SK-N-DZ (cell line): ENCODE measurements at places on chromosomes 4 and X.

GRCh38 chrX:129649268-129650182 is 5.2 kb downstream of the APLN start:
- no peak for DNase-seq

DNA sequence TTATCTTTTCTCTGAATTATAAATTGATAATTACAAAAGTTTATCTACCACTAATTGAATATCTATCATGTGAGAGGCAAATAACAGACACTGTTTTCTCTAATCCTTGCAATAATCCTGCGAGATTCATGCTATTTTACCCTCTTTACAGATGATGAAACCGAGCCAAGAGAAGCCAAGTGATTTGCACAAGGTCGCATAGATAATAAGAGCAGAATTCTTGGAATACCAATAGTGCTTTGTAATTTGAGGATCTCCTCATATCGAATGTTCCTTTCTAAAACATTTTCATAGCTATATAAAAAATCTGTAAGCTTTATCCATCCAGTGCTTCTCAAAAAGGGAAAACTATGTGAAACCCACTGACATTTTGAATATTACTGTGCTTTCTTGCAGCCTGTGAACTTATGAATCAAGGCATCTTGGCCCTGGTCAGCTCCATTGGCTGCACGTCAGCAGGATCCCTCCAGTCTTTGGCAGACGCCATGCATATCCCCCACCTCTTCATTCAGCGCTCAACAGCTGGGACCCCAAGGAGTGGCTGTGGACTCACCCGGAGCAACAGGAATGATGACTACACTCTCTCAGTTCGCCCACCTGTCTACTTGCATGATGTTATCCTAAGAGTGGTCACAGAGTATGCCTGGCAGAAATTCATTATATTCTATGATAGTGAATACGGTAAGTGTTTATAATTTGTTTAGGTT is 743.8 kb upstream of the ATOH1 start:
- no peak for DNase-seq

- DNase-seq: no peak
Observed at GRCh38 chrX:102652031-102652688, 877 bp downstream of the GPRASP1 start.

GRCh38 chr4:168859888-168860694 is 150.0 kb downstream of the CBR4 start:
- no peak for DNase-seq

DNA sequence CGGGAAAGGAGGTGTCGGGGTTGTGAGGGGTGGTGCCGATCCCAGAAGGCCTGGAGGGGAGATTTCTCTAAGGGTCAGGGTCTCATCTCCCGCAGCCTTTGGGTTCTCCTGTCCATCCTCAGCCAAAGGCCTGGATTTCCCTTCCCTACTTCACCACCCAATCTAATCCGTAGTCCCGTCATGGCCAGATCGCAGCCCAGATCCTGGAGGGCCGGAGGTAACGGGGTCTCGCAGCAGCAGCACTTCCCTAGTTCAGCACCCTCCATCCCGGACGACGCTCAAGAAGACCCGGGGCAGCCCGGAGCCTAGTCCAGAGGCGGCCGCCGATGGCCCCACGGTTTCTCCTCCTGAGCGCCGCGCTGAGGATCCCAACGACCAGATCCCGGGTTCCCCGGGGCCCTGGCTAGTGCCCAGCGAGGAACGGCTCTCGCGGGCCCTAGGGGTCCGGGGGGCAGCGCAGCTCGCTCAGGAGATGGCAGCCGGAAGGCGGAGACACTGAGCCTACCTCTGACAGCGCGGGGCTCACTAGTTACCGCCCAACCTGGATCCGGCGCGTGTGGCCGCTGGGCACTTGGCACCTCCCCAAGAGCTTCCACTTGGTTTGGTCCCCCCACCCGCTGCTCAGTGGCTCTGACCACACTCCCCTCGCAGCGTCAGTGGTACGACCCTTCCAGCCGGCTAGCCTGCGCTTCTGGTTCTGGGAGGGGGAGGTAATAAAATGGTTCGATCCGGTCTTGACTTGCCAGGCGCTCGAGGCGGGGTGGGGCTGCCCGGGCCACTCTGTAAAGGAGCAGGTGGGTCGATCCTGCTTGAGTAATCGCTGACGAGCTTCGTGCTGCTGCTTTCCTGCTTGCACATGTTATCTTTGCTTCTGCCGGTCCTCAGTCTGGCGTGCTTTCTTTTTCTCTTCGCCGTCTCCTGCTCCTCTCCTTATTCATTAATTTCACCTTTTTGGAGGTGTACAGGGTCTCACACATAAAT is 3.6 kb downstream of the MAGIX start:
- no peak for DNase-seq

DNA sequence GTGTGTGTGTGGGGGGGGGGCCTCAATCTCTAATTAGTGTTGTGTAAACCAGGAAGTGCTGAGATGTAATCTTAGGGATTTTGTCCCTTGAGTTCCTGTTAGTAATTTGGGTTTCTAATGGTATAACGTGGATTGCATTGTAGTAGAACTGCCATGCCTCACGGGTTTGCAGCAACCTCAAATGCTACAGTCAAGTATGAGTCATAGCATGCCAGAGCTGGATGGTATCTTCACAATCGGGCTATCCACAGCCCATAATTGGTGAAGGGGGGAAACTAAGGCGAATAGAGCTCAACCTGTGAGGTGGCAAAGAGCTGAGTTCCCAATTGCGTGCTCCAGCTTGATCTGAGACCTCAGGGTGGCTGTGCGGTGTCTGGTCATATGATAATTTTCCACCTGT is 2.2 kb upstream of the FMR1NB start:
- DNase-seq: no peak

GRCh38 chr4:8644461-8644891 is 51.9 kb downstream of the CPZ start:
- no peak for DNase-seq

DNA sequence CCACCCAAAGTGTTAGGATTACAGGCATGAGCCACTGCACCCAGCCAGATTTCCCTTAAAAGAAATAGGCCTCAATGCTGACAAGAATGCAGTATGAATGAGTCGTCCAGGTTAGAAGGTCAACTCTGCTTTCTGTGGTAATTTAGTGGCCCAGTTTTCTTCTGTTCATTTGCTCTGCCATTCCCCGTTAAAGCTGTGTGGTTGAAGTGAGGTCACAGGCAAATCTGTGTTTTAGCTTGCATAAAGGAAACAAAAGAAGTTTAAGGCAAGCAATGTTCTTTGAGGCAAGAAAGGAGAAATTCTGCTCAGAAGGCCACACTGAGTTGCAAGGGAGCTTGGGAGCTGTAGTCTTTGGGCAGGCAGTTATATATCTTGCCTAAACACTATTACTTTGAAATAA is 176.8 kb downstream of the LARP7 start:
- no peak for DNase-seq
